Stimulated activated CD4-positive, alpha-beta T cell treated with anti-CD3 and anti-CD28 coated beads, Interleukin-1b, Interleukin-23, amount 100 ng/mL, for 24 hours (primary cell): ENCODE measurements at places on chromosomes 3 and 15.

- no peak for DNase-seq
Observed at GRCh38 chr3:29203851-29204250, 77.0 kb upstream of the RBMS3 start.

- no peak for DNase-seq
Observed at GRCh38 chr3:196127308-196128040, 45.6 kb upstream of the TFRC start.

GRCh38 chr15:97406841-97407240, 553.7 kb upstream of the ARRDC4 start:
- DNase-seq = no peak

GRCh38 chr3:49903451-49904424, at the start of gene MST1R:
MST1R (minus strand) TSS chr3:49903873; CDS start chr3:49903609, 264 bp downstream.
- peak; percentile 69 for DNase-seq

DNA sequence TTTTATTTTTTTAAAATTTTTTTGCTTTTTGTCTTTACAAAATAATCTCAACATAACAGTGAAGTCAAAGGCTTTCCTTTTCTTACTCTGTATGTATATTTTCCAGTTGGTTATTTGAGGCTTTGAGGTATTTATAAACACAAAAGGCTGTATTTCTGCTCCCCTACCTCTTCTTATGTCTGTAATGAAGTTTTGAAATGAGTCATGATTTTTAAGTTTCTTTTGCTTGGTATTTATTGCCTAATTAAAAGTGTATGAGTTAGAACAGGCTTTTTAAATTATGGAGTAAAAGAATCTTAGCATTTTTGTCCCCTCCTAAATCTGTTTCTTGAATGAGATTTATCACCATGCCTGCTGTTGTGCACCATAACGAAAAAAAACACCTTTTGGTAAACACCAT, 66.0 kb downstream of the DCUN1D1 start:
- DNase-seq = no peak

- DNase-seq = no peak
Observed at GRCh38 chr3:122562923-122563716, 980 bp downstream of the PARP9 start.

DNA sequence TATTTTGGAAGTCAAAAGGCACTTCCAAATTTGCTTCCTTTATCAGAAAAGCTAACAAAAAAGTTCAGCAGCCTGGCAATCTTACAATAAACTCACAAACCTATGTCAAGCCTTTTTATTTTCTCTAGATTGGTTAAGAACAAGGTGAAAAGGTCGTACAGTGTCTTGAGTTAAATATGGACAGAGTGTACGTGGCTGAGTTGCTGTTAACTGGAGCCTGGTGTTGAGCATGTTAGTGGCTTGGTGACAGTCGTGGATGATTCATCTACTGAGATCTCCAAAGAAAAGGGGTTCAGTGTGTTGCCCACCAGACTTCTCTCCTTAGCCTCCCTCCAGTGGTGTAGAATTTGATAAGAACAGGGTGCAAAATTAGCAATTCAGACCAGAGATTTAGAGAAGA, 89.7 kb downstream of the SSR3 start:
- no peak for DNase-seq
